ENCODE measurements at places on chromosomes 2 and 18.

DNA sequence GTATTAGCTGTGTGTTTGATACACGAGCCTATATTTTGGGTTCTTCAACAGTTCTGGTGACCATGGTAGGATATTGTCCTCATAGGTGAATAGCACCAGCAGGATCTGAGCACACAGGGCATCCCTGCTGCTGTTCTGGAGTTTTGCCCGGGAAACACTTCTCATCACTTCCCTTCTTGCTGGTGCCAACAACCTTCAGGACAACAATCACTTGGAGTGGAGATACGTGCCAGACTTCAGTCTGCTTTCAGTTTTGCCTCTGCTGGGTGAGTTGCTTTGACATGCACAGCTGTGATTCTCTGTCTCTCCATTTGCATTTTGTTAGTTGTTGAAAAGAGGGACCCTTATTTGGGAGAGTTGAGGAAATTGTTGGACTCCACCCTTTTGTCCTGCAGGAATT, 1347.2 kb upstream of the DDX18 start:
- no peak for DNase-seq

DNA sequence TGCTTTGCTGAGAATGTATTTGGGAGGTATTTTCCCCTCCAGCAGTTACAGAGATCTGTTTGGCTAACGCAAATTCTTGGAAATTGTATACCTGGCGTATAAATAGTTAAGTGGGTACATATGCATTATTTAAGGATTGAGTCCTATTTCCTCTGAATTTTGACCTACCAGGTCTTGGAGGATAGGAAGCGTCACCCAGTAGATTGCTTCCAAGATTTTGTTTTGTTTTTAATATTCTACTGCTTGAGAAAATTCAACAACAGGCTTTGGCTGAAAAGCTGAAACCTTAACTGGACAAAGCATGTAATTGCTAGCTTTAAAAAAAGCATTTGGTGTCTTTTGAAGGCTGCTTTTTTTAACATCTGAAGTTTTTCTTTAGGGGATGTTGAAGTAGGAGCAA, 150.1 kb downstream of the WDSUB1 start:
- no peak for DNase-seq

- no peak for DNase-seq
Observed at GRCh38 chr2:239918749-239919148, 106.4 kb downstream of the NDUFA10 start.

DNA sequence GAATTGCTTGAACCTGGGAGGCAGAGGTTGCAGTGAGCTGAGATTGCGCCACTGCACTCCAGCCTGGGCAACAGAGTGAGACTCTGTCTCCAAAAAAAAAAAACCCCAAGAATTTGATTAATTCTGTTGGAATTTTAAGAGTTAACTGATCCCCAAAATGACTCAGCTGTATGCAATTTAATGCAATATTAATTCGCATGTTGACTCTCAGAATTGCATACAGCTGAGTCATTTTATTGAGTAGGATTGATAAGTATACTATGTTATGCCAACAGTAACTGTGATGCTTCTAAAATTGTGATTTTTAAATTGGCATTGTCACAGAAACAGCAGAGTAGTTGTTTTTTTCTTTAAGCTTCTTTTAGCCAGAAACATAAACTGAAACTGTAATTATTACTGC, 19.6 kb downstream of the MSH2 start:
- DNase-seq: peak; percentile 77

DNA sequence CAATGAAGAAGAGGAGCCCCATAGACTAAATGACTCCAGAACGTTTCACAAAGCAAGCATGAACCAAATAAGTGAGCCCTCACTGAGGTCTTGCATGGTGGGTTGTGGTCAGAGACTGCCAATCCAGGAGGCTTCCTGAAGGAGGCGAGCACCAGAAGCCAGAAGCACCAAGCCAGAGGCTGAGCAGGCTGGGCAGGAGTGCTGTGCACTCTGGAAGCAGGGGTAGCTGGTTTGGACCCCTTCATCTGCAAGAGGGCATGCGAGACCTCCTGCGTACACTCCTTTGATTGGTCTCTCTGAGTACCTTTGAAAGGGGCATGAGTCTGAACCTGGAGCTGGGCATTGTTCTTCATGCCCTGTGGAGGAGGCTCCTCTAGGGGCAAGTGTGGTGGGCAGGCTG, 192.5 kb downstream of the HAUS1 start:
- no peak for DNase-seq

DNA sequence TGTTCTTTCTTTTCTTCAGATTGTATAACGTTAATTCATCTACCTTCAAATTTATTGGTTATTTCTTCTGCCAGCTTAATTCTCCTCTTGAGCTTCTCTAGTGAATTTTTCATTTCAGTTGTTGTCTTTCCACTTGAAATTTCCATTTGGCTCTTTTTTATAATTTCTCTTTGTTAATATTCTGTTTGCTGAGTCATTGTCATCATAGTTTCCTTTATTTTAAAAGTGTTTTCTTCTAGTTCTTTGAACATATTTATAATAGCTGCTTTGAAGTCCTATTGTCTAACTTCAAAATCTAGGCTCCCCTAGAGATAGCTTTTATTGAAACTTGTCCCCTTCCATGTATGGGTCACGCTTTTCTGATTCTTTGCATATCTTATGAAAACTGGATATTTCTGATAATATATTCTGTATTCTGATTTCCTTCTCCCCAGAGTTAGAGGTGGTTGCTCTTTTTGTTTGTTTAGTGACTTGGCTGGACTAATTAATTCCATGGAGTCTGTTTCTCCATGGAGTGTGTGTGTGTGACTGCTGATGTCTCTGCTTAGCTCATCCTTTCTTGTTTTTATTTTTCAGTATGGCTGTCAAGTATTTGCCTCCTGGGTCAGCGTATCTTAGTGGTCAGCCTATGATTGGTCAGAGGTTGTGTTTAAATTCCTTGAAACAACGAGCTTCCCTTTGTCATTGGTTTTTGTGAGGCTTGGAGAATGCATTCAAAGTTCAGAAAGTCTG, 47.6 kb downstream of the DIS3L2 start:
- DNase-seq: peak; percentile 23
